K562 (cell line): ENCODE measurements at places on chromosomes 6 and 20.

- no peak for DNase-seq
These were observed 33.3 kb downstream of the PDRG1 start for GRCh38 chr20:31918466-31919105.

DNA sequence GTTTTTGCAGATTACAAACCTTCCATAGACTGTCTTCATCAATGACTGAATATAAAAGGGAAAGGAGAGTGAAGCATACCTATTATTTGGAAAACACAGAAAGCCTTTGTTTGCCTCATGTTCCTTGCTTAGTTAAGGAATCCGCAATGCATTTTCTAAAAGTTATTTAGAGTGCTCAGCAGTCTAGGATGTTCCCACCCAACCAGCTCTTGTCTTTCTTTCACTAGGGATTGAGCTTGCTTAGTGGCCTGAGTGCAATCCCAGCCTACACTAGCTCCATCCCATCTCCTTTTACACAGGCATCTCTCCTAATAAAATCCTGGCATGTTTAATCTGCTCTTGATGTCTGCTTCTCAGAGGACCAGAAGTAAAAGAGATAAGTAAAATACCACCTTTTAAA is 850.5 kb upstream of the GJE1 start:
- DNase-seq: no peak

DNA sequence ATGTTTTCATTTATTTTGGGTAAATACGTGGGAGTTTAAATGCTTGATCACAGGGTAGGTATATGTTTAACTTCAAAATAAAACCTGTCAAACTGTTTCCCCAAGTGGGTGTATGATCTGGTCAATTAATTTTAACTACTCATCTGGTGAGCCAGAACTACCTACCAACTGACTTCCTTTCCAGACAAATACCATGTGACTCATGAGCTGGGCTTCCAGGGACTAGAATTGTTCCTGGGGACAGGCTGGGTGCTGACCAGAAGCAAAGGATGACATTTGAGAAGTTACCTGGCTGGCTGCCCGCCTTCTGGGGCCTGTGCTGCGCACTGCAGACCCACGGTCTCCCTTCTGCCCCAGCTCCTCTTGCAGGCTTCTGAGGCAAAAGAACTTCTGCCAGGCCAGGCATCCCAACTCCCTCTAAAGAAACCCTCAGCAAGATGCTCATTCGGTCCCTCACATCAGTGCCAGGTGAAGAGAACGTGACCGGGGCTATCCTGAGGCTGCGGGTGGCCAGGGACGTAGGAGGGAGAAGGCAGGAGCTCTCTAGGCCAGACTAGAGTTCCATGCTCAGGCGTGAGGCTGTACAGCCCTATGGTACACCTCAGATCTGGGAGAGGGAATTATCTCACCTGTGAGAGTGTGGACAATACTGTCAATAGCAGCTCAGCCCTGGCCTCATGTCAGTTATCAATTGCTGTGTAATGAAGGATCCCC is 103.6 kb downstream of the JPH2 start:
- no peak for DNase-seq

- DNase-seq: no peak
These were observed 14.8 kb upstream of the CHMP4B start for GRCh38 chr20:33796263-33796906.

GRCh38 chr6:37547564-37548061 is 47.9 kb upstream of the CCDC167 start:
- no peak for DNase-seq

- DNase-seq: no peak
These were observed 119.9 kb upstream of the ARID1B start for GRCh38 chr6:156657296-156657695.

DNA sequence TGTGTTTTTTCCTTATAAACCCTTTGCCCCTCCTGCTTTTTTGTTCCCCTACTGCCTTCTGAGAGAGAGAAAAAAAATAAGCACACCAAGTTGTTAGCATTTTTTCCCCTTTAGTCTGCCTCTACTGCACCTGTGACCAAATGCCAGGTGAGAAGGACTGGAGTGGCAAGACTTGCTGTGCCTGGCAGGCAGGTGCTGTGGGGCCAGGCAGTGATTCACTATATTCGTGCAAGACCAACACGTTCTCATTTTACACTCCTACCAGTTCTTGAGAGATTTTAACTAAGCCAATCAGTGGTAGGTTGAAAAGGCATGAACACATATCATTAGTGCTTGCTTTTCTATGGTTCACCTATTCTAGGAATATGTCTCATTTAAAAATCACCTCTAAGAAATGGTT is 109.7 kb downstream of the FIG4 start:
- no peak for DNase-seq

GRCh38 chr20:41361757-41362747 is 4.6 kb downstream of the EMILIN3 start:
- DNase-seq: no peak
